ENCODE measurements at places on chromosomes 4 and X.

DNA sequence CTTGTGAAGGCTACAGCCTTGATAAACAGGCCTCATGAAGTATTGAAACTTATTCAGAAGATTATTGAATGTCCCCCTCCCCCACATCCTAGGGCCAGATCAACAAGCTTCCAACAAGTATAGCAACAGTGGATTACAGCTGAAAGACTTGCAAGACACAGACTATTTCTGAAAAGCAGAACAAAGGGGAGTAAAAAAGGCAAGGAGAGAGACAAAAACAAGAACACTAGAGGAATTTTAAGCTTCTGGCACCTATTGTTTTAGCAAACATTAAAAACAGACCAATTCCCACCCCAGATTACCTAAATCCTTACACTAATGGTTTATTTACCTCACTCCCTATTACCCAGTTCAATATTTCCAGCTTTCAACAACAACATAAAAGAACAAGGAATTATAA lies 446.3 kb upstream of the FSTL5 start:
- no peak for DNase-seq

- DNase-seq, result no peak
Observed at GRCh38 chr4:123741906-123742305, 345.3 kb downstream of the SPRY1 start.

GRCh38 chr4:156182269-156182668 lies 228.6 kb upstream of the CTSO start:
- no peak for DNase-seq

DNA sequence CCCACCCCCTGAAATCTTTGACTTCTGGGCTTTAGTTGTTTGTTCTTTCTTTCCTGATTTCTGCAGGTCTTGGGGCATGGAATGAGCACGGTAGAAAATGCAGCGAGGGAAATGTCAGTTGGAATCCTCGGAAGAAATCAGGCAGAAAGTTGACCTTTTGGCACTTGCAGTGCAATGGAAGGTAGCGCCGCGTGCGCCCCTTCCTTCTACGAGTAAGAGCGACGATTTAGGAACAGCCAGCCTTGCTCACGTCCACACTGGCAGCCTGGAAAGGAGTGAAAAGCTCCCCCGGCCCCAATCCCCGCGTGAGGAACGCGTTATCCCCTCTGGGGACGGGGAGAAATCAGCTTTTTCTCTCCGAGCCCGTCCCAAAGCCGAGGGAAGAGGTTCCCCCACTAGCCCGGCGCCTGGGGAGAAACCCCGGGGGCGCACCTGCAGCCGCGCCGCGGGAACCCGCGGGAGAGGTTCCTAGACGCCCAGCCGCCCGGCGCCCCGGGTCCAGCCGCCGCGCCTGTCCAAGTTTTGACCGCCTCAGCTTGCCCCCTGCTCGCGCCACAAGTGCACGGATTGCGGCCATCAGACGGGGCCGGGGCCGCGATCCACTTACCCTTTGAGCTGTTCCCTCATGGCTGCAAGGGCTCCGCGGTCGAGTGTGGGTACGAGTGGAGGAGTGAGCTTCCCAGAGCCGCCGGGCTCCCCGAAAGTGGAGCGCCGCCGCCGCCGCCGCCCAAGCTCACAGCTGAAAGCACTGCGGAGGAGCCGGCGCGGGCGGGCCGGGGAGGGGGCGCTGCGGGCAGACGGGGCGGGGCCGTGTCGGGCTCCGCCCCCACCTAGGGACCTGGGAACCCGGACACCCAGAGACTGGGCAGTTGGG lies 194.6 kb upstream of the FTHL17 start:
- no peak for DNase-seq

DNA sequence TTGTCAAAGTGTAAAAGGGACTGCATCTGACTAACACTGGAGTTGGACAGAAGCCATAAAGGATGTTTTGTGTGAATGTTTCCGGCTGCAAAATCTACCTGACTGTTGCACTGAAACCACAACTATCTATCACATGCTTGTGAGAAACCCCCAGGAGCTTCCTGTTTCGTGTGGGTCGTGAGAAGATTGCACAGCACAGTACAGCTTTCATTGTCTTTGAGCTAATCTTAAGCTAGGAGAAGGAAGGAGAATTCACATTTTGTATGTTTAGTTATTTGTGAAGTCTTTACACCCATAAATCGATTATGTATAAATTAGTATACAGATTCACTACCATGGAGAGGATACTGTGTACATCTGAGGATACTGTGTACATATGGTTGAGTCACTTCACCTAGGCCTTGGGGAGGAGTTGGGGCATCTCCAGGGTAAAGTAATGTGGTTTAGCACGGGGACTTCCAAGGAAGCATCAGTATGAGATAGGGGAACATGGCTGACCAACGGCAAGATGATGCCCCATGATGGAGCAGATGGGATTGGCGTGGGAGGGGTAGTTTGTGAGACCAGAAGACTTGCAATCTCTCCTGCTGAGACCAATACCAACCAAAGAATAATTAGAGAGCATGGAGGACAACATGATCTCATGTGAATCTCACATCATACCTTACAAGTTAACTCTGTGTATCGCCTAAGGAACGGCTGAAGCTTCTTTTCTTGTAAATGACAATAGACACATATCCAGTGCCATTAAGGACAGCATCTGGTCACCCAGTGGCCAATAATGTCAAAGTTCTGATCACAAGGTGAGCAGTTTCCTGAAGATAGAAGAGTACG lies 43.1 kb upstream of the FAM9C start:
- DNase-seq, result no peak

DNA sequence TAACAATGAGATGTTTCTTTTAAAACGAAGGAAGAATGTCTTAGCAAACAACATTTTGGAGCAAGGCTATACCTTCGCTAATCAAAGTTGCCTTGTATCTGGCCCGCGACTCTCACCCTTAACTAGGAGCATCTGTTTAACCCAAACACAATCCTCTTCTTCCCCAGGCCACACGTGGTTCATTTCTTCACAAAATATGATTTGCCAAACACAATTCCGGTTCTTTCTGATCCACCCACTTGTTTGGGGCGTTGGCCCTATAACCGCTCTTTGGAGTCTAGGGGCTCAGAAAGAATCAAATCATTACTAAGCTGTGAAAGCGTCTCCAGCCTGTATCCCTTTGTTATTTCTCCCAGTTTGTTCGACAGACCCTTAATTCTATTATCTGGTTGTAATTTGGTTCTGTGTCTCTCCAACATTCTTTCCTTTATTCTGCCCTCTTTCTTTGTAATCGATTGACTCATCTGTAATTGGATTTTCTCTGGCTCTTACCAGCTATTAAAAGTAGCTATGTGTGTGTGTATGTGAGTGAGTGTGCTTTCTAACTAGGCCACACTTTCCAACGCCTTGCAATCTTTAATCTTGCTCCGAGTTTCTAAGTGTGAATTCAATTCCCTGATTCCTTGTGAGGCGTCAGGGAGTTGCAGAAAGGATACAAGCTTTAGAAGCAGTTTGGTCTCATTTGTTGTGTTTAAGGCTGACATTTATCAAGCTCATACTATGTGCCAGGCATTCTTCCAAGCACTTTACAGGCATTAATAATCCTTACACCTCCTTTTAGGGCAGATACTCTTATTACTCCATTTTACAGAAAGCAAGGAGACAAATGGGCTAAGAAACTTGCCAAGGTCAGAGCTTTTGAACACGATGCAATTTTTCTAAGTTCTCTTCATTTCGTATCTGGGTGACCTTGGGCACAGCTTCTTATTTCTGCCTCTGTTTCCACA lies 138.6 kb upstream of the CPEB2 start:
- DNase-seq, result no peak

- no peak for DNase-seq
Observed at GRCh38 chr4:101885574-101885973, 95.0 kb downstream of the BANK1 start.

- DNase-seq, result no peak
Observed at GRCh38 chr4:79364061-79364460, 38.2 kb upstream of the NAA11 start.

- no peak for DNase-seq
Observed at GRCh38 chr4:148030193-148030873, 298.4 kb downstream of the ARHGAP10 start.

GRCh38 chr4:68148800-68149685 lies 19.4 kb upstream of the TMPRSS11F start:
- no peak for DNase-seq

- DNase-seq, result no peak
Observed at GRCh38 chrX:99095965-99096635, 1314.0 kb downstream of the PCDH19 start.

- no peak for DNase-seq
Observed at GRCh38 chr4:81454948-81455347, 16.8 kb downstream of the RASGEF1B start.

DNA sequence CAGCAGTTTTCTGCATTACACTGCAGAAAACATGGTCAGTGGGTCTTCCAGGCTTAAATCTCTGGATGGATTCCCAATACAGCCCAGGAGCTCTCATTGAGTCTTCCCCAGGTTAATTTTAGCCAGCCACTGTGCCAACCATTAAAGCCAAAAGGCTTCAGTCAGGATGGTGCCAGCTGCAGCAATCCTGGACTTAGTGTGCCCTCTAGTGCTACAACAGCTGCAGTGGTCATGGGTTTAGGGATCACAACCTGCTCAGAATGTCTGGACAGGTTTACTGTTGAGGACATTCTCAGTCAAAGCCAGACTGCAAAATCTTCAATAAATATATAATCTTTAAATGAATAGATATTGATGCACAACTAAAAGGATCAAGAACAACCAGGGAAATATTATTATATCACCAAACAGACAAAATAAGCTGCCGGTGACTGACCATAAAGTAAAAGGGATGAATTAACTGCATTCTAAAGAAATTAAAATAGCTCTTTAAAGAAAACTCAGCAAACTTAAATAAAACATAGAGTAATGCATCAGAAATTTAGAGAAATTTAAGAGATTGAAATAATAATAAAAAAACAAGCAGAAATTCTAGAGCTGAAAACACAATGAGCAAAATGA lies 639.9 kb downstream of the SPOCK3 start:
- DNase-seq, result no peak

GRCh38 chr4:144318797-144319196 lies 178.3 kb upstream of the GYPA start:
- no peak for DNase-seq

- DNase-seq, result no peak
Observed at GRCh38 chr4:100461807-100462605, 55.8 kb downstream of the EMCN start.

- no peak for DNase-seq
Observed at GRCh38 chr4:40419231-40419912, 84.2 kb downstream of the CHRNA9 start.

DNA sequence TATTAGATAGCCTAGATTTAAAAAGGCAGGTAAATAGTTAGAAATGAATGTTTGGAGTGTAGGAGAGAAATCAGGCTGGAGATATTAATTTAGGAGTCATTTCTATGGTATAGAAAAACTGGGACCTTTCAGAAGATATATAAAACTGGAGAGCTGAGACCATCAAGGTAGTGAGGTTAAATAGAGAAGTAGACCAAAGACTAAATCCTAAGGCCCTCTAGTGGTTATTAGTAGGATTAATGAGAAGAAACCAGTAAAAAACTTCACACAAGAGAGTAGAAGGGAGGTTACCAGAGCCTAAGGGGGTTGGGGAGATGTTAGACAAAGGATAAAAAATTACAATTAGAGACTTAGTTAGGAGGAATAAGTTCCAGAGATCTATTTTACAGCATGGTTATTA lies 351.0 kb upstream of the SPANXN1 start:
- DNase-seq, result no peak

DNA sequence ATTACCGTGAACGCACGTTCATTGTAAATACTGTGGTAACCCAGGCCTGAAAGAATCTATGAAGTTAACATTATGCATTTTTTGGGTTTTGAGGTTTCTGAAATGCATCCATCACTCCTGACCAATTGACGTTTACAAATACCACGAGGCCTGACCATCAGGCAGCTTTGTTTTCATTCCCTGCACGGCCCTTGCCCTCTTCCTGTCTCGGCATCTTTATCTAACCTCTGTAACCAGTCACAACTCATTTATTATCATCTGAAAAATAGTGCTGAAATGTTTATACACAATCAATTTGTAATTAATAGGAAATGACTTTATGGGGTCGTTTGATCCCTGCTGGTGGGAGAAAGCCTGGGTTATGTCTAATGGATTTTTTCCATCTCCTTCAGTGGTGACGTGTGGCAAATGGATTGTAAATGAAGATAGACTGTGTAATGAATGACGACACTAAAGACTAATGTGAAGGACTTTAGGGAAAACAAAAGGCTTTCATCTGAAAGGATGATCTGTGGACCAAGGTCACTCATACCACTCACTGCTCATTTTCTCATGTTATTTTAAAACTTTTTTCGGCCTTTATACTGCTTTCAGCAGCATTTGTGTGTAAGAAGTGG lies 102.7 kb upstream of the SORBS2 start:
- DNase-seq, result no peak

DNA sequence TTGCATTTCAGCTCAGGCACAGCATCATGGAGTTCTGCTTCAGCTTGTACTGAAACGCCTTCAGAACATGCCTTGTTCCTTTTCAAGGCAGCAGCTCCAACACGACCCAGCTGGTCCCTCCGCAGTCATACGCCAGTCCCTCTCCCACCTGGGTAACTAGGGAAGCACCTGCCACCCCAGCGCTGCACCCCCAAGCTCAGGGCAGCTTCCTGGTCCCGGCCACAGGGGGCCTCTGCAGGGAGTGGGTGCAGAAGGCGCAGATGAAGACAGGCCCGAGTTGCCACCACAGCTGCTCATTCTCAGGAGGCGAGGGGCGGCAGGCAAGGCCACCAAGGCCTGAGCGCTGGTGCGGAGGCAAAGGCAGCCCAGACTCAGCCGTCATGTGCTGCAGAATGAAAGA lies 21.8 kb downstream of the WDR1 start:
- no peak for DNase-seq

GRCh38 chrX:21493226-21493830 lies 119.1 kb downstream of the CNKSR2 start:
- DNase-seq, result no peak

- DNase-seq, result no peak
Observed at GRCh38 chr4:3508542-3508941, 23.7 kb downstream of the LRPAP1 start.

- DNase-seq, result no peak
Observed at GRCh38 chr4:13830449-13830848, 202.9 kb upstream of the BOD1L1 start.

DNA sequence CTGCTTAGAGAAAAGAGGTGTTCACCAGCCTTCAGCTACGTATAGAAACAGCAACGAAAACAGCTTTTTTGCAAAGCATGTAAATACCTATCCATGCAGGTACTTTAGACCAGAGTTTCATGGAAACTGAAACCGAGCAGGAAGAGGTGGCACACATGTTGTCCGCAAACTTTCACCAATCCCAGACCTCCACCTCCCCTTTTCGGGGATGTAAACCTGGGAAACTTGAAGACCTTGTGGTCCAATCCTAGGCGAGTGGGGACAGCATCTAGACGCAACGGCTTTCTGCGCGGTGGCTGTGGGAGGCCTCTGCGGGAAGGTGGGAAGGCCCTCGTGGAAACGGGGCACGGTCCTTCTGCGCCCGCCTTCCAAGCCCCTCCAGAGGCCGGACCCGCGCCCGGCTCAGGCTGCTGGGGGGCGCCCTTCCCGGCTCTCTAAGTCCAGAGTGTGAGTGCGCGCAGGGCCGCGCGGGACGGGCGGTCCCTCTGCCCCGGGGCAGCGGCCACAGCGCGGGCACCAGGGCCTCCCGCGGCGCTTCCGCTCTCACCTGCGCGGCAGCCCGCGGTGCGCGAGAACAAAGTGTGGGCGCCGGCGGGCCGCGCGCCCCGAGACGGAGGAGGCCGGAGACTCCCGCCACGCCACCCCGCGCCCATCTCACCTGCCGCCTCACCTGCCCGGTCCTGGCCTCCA lies 830 bp upstream of the SHROOM2 start:
- DNase-seq, result no peak

- no peak for DNase-seq
Observed at GRCh38 chrX:133880032-133880443, 105.4 kb downstream of the GPC3 start.

Data from stimulated activated CD8-positive, alpha-beta memory T cell treated with anti-CD3 and anti-CD28 coated beads, Interleukin-4, amount 100 ng/mL, for 1 hour (primary cell).